ENCODE measurements at places on chromosomes 7 and 10.

- no peak for DNase-seq
Measured at GRCh38 chr10:26573674-26574073, 123.8 kb upstream of the PDSS1 start.

DNA sequence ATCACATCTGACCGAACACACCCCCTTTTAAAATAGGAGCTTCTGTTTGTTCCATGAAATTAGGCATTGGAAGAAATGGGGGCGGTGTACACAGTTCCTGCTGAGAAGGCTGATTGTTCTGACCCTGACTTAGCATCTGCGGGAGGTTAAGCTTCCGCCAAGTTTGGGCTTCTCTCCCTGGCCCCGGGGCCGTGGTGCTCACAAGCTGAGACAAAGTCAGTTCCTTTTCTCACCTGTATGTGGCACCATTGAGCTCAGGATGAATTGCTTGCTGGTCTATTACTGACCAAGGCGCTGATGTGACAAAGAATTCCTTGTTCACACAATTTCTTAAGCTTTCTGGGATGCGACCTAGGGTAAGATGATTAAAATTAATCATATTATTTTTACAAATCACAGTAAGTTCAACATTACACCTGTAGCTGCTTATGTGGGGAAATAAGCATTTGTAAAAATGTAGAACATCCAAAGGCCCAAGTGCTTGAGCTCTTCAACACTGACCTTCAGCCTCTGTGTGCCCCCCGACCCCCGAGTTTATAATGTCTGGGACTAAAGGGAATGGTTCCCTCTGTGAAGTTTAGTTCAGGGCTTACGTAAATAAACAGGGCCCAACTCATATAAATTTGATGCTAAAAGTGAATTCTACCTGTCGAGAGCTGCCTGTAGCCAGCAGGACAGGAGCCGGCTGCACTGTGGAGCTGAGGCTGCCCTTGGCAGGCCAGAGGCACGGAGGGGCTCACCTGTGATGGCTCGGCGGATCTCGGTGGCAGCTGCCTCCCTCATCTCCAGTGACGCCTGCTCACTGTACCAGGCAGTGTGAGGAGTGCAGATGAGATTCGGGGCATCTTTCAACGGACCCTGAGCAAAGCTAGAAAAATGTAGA lies 50.8 kb downstream of the ZRANB1 start:
- DNase-seq: no peak

DNA sequence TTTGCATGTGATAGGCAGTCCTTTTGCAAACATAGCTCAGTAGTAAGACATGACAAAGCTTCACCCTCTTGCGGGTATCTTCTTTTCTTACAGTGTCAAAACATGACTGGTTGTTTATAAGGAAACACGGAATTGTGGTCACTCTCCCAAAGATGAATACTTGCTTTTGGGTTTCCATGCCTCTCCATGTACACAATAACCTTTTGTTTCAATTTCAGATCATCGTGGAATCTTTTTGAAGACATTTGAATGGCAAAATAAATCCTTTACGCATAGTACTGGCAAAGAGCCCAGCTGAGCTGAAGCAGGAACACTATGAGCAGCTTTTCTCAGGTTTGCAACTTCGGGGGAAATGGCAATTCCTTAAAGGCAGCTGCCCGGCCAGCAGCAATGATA lies 156.8 kb upstream of the FRMD4A start:
- no peak for DNase-seq

- no peak for DNase-seq
Measured at GRCh38 chr7:149875396-149875795, 1.6 kb downstream of the ATP6V0E2 start.

- DNase-seq: no peak
Measured at GRCh38 chr7:110623436-110623835, 467.5 kb upstream of the LRRN3 start.

DNA sequence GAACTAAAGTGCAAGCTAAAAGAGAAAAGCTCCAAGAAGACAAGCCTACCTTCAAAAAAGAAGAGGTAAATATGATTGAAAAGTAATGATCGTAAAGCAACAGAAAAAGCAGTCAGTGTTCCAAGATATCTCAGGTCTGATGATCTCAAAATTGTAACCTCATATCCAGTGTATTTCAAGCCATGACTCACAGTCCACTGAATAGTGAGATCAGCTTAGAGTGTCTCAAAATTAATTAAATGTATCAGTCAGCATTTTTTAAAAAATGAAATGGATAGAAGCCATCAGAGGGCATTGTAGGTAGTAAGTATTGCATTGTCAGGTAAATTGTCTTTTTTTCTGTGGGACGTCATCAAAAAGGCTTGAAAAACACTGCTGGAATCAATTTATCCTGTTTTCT lies 50.6 kb upstream of the AGBL3 start:
- DNase-seq: no peak

GRCh38 chr10:49290607-49291006 lies 8.4 kb upstream of the C10orf71 start:
- no peak for DNase-seq

Measured in HS-27A (cell line).